ENCODE measurements at places on chromosomes 1 and 21.

DNA sequence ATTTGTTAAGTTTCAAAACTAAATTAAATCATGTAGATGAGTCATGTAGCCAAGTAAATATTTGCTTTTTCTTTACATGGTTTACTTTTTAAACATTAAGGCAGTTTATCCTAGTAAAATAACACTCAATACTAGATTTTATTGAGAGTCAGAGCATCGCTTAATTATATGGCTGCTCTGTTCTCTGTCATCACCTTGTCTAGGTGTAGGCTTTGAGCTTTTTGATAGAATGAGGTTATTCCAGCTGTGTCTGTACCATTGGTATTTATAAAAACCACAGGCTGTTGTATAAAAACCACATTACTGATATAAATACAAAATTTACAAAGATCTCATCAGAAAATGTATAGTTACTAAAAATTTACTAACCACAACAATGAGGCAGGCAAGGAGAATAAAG is 42.5 kb upstream of the GPR52 start:
- DNase-seq = no peak

GRCh38 chr1:115183158-115183557 is 93.9 kb upstream of the TSPAN2 start:
- DNase-seq = no peak

GRCh38 chr1:162671664-162672410 is 39.6 kb downstream of the DDR2 start:
- no peak for DNase-seq

DNA sequence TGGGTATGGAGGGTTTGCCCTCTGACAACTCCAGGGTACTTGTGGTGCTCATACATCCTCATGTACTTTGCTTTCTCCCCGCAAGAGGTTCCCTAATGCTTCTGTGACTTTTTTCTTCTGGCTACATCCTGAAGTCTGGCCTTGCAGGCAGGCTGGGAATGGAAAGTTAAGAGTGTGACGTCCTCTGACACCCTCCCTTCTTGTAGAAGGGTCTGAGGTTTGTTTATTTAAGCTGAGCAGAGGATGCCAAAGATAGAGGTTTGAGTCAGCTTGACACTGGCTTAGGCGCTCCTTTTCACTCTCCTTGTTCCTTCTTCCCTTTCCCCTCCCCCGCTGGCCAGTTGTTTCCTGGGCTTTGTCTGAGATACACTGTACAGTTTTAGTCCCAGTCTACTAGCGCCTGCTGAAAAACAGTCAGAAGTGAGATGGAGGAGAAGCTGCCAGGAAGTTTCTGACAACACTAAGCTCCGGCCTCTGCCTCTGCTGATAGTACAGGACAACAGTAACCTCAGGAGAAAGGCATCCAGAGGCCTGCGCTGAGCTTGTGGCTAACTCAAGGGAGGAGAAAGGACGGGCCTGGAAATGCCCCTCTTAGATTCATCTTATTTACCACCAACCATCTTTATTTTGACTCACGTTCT is at the start of gene MACF1:
Gene MACF1 (plus strand): TSS at position 255 of the 641 bp plus-strand sequence. CDS start 328 bp downstream, at position 583.
- no peak for DNase-seq

GRCh38 chr1:115084902-115085511 is 4.3 kb downstream of the TSPAN2 start:
- DNase-seq = no peak

GRCh38 chr1:154467434-154468102 is 34.5 kb upstream of the TDRD10 start:
- no peak for DNase-seq

DNA sequence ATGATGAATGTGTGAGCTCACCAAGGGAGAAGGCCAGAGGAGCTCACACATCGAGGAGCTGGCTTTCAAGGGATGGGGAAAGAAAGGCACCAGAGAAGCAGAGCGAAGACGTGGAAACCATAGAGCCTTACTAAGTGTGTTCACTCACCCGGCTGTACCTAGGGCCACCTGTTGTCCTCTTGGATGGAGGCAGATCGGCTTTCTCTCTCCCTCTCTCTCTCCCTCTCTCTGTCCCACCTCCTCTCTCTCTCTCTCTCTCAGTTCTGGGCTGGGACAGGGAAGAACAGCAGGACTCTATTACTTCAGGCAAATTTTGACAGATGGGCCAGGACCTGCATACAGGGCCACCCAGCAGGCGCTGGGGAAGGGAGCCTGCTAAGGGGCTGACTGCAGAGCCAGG is 64.8 kb downstream of the HIVEP3 start:
- DNase-seq = no peak

DNA sequence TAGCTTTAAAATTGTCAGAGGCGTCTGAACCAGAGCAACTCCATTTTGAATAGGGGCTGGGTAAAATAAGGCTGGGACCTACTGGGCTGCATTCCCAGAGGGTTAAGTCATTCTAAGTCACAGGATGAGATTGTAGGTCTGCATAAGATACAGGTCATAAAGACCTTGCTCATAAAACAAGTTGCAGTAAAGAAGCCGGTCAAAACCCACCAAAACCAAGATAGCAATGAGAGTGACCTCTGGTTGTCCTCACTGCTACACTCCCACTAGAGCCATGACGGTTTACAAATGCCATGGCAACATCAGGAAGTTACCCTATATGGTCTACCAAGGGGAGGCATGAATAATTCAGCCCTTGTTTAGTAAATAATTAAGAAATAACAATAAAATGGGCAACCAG is 143.6 kb downstream of the GABPA start:
- peak; percentile 32 for DNase-seq

GRCh38 chr1:236673289-236673919 is 12.9 kb upstream of the ACTN2 start:
- no peak for DNase-seq

DNA sequence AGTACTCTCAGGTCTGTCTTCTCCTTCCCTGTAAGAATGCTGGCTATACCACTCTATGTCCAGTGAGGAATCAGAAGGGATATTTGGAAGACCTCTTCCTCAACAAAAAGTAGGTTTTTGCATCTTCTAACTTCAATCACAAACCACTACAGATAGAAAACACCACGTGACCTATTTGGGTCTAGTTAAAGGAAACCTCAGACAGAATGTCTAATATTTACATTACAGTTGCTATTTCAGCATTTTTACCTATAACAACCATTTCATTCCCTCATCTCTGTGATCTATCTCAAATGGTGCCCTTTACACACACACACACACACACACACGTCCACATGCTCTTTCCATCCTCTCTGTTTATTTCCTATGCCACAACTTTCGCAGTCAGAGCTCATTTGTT is 7.9 kb upstream of the ADORA3 start:
- no peak for DNase-seq

DNA sequence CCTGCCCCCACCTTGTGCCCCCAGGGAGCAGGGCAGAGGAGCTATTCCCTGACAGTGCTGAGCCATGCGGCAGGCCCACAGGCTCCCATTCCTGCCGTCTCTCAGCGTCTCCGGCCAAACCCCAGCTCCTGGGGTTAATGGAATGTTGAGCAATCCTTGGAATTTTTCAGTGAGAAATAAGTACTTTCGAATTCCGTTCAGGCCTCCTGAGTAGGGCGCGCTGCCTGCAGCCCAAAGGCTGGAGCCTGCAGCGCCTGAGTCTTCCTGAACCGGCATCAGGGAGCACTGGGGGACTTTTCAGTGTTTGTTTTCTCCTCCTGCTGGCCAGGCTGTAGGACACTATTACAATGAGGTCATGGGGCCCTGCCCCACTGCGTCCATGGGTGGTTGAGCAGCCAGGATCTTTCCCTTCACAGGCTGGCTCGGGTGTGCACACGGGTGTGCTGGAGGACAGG is 33.3 kb upstream of the CSF1 start:
- no peak for DNase-seq

DNA sequence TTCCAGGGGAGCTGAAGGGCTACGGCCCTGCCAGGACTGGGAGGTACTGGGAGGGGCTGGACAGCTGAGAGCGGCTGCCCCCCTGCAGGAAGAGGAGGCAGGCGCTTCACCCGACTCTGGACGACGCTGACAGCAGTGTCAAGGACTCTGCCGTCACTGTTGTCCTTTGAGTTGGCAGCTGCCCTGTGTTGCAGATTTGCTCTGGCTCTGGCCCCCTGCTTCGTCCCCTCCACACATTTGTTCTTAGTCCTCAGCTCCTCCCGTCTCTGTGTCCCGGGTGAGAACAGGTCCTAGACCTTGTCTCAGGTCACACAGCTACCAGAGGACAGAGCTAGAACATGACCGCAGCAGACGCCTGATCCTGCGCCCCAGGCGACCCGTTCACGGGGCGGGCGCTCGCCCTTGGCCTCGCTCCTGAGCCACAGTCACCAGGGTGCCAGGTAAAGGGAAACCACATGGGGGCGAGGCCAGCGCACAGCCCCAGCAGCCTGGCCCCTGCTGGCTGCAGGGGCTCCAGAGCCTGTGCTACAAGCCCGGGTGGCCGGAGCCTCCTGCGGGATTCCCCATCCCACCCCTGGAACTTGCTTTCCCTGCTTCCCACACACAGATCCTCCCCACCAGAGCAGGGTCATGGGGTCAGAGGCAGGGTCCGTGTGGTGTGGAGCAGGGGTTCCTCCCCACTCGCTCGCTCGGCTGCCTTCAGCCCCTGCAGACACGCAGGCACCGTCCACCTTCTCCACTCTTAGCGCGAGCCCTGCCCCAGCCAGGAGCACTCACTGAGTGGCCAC is 10.7 kb upstream of the NPHP4 start:
- DNase-seq = no peak

- no peak for DNase-seq
Observed at GRCh38 chr1:227320476-227320875, 2.2 kb upstream of the CDC42BPA start.

DNA sequence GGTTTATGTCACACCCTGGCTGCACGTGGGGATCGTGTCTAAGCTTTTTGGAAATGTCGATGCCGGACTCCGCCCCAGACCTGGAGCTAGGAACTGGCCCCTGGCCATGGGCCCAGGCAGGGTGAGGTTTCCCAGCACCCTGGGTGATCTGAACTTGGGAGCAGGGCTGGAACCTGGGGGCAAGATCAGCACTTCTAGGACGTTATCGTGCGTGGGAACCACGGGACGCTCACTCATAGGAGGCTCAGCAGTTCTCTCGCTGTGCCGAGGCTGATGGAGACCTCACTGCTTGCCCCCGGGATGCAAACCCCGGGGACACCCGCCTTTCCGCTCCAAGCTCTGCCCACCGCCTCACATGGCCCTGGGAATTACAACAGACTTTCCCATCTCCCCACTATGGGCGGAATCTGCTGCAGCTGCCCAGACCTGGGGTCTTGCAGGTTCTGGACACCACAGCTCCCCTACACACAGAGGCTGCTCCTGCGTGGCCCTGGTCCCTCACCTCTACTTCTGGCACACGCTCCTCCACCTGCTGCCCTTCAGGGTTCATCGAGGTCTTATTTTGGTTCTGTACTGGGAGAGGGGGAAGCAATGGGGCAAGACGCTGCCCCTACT is 35.9 kb downstream of the COL18A1 start:
- DNase-seq = no peak

DNA sequence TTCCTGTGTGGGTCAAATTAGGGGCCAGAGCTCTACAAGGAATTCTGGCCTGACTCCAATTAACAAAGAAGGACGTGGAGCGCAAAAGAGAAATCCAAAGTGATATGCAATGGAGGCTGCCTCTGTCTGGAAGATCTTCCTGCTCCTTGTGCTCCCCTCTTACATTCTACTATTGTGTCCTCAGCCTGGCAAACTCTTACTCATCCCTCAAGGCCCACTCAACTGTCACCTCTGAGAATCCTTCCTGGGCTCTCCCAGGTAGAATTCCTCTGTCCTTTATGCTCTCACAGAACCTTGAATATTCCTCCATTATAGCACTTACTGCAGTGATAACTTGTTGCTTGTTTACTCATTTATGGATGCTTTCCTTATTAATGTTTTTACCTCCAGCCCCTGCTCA is 31.4 kb downstream of the KCNC4 start:
- DNase-seq = no peak

- DNase-seq = no peak
Observed at GRCh38 chr1:59967141-59967697, 40.6 kb upstream of the CYP2J2 start.

DNA sequence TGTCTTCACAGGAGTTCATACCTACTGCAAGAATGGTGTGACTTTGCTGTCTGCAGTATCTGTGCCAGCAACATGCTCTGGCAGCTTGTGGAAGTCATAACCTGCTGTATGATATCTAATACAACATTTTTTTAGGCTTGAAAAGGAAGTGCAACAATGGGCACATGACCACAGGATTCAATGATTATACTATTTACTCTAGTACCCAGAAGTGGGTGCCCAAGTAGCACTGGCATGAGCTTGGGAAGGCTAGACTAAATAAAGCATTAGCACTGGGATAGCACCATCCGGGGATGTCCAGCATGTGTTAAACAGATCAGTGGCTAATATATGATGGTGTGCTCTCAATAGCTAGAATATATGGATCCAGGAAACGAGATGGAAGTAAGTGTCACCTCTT is 98.6 kb upstream of the PDE4B start:
- no peak for DNase-seq

GRCh38 chr1:162191396-162192305 is 122.2 kb downstream of the NOS1AP start:
- no peak for DNase-seq

DNA sequence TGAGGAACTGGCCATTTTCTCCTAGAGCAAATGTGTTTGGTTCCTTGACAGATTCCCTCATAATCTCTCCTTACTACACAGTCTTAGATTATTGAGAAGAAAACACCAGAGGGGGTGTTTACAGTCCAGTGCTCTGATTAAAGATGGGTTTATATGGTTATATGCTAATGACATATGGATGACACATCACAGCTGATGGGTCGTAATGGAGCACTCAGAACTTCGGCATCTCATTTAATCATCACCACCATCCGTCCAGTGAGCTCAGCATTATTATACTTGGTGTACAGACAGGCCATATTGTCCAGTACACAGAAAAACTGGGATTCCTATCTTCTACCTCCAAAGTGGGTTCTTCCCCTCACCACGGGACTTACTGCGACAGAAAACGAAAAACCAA is 22.3 kb upstream of the NR5A2 start:
- DNase-seq = peak; percentile 70

- no peak for DNase-seq
Observed at GRCh38 chr1:44355582-44356305, 687 bp upstream of the ERI3 start.

GRCh38 chr1:217138799-217139466 is 415.7 kb upstream of the ESRRG start:
- DNase-seq = no peak

DNA sequence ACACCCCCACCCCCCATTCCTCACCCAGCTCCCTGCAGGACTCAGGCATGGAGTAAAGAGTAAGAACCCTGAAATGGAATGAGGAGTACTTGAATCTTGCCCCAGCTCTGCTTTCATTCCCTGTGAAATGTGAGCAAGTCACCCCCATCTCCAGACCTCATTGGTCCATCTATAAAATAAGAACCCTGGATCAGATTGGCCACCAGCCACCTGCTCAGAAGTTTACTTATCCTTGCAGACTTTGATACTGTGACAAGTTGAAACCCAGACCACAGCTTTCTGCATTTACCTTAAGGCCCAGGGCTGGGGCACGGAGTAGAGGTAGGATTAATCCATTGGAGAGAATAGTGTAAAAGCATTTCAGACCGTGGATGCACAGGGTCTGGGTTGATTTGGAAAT is 2.2 kb downstream of the KISS1 start:
- no peak for DNase-seq
